ENCODE measurements at places on chromosomes 1 and 21. TPM values are rescaled to one million over a fixed set of nuclear protein-coding genes. Genes with fewer than 3 reads are reported as not detected.

Gene TIE1
- 1.2 TPM for total RNA-seq

DNA sequence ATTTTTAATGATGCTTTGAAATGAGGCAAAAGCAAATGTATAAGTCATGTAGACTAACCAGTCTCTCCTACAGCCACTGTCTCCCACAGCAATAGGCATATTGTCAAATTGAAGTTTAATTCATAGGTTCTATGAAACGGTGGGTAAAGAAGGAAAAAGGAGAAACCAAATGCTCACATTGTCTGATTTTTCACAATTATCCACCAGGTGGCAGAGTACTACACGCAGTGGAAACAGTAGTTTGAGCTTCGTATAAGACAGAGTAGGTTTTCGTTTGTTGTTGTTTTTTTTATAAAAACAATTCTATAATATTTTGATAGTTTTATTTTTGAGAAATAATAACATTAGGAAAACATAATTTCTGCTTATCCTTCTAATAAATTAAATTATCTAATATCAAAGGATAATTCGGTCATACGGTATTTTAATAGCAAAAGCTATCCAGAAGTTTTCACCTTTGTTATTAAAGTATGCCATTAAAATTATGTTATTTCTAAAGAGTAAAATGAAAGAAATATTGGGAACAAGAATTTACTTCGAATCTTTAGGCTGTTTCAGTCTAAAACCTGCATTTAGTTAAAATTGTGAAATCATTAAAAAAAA is 39.1 kb downstream of the TYW3 start:
- H3K4me3 ChIP-seq, result no peak overlapping the region
- H3K27me3 ChIP-seq, result no peaks in the 10 kb centered on the region
- no peaks in the 10 kb centered on the region for H3K4me1 ChIP-seq
- no peak for DNase-seq

DNA sequence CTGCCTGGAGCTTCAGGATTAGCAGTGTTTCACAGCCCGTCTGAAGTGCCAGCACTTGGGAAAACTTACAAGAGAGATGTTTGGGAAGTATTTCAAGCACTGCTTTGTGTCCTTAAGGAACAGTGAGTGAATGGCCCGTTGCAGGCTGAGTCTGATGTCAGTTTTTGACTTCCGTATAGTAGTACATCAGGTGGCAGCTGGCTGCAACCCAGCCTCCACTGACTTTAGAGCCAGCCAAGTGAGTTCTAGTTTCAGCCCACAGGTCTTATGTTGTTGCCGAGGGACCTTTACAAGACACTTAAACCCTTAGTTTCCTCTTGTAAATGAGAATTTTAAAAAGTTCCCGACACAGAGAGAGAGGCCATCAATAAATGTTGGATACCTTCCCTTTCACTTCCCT is 35.0 kb downstream of the UCK2 start:
- no peak for DNase-seq
- no peaks in the 10 kb centered on the region for H3K27me3 ChIP-seq
- peaks cover 9% of the 10 kb centered on the region for H3K36me3 ChIP-seq
- H3K4me1 ChIP-seq, result peaks cover 9% of the 10 kb centered on the region
- H3K4me3 ChIP-seq, result no peak overlapping the region
- no peak overlapping the region for H3K27ac ChIP-seq

- no peak overlapping the region for H3K4me3 ChIP-seq
- no peaks in the 10 kb centered on the region for H3K27me3 ChIP-seq
- no peak overlapping the region for H3K27ac ChIP-seq
- DNase-seq, result no peak
- no peaks in the 10 kb centered on the region for H3K36me3 ChIP-seq
Observed at GRCh38 chr1:210361665-210362064, 33.0 kb downstream of the HHAT start.

GRCh38 chr1:242828828-242829227 is 304.3 kb upstream of the PLD5 start:
- H3K4me3 ChIP-seq, result no peak overlapping the region
- H3K4me1 ChIP-seq, result peaks cover 3% of the 10 kb centered on the region
- no peaks in the 10 kb centered on the region for H3K36me3 ChIP-seq
- no peak overlapping the region for H3K27ac ChIP-seq

Data from H9 (cell line).